Mesenteric fat pad (tissue), 1 donor: ENCODE measurements at places on chromosomes 12 and 14.

DNA sequence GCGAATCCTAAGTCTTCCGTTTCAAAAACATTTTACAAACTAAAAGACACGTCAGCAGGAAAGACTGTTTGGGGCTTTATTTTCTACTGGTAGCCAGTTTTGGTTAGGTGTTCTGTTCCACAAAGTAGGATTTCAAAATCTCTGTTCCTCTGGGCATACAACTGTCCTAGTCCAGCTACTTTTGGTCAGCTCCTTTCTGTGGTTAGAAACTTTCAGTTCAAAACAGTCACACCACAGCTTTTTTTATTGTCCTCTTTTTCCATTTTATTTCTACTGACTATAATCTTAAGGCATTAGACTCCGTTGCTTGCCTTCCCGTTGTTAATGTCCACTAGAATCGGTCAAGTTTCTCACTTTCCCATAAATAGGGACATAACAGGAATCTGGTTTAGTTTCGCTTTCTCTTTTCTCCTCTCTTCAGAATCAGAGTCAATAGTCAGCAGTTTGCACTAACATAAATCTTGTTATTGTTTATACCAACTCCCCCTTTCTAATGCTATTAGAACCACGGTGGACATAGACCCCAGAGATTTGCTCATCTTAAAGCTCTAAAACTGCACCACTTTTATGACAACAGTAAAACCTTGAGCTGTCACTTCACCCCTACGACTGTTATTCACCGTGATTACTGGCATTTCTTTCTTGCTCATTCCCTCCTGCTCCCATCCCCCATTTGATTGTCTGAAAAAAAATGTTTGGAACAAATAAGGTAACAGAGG lies 41.5 kb upstream of the NPAS3 start:
- no peak for DNase-seq

DNA sequence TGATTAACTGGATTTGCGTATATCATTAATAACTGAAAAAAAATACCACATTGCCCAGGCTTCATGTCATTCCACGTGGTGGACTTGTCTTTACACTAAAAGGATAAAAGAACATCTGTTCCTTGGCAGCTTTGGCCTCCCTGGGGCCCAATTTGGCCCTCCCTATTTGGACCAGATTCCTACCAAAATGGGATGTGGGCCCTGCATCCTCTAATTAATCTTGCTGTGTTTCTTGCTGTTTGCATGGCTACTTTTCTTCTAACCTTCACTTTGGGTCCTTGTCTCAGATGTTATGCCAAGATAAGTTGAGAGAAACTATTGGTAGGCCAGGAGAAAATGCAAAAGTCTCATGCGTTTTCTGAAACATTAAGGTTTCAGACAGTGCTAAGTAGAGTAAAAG lies 57.5 kb downstream of the PTHLH start:
- DNase-seq: no peak

GRCh38 chr14:97295108-97295710 lies 498.0 kb downstream of the VRK1 start:
- DNase-seq: no peak

- DNase-seq: no peak
These were observed 34.1 kb downstream of the CHST11 start for GRCh38 chr12:104490850-104491249.

DNA sequence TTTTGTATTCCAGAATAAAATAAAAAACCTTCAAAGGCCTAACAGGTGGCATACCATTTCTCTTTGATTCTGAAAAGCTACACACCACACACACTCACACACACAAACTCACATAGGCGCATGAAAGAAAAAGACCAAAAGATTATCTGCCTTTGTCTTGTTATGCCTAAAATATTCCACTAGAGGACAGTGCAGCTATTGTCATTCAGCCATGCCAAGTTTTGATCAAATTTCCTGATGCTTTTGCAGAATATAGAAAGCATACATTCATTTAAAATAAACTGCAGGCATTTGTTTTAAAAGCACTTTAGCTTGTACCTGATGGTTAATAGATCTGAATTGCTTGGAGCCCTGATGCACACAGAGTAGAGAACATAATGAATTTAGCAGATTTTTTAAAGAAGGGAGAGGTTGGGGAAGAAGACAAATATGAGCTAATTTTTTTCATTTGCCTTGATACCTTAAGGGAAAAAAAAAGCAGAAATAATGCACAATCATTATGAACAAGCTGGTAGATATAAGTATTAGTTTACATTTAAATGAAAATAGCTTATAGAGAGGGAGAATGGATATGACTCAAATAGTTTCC lies 1766.9 kb upstream of the SEL1L start:
- no peak for DNase-seq

- no peak for DNase-seq
These were observed 791 bp downstream of the TMEM233 start for GRCh38 chr12:119594399-119594730.

GRCh38 chr12:130859161-130859560 lies 12.7 kb upstream of the RAN start:
- DNase-seq: no peak

GRCh38 chr12:39867631-39868327 lies 238.1 kb downstream of the SLC2A13 start:
- DNase-seq: no peak

DNA sequence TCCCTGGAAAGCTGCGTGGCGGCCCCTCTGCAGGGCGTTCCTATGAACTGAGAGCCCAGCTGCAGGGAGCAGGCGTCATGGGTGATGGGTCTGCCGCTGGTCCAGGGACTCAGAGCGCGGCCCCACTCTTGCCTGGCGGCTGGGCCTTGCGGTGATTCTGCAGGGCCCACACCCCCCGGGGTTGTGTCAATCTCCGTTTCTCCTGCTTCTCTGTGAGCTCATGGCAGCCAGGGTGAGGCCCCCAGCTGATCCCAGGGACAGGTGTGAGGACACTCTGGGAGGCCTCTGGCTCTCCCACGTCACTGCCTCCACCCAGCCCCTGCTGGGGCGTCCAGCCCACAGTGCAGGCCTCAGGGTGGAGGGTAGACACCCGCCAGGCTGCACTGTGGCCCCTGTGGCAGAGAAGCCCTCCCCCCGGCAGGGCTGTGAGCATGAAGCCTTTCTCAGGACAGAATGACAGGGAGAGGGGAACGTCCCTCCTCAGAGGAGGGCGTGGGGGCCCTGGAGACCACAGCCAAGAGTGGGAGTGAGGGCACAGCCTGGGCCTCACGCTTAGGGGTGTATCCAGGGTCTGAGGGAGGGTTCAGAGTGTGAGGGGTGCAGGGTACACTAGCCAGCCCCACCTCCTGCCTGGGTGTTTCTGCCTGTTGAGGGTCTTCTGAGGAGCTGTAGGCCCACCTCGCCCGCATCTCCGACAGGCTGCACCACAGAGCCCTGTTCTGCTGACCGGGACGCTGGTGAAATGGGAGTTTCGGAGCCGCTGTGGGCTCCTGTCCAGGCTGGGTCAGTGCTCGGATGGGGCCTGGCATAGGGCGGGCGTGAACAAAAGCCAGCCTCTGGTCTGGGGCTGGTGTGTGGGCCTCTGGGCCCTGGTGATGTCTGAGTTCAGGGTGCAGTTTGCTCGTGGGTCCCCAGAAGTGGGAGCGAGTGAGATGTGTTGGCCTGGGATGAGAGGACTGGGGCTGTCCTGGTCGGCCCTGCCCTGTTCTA lies 26.7 kb upstream of the CRIP2 start:
- DNase-seq: no peak

GRCh38 chr12:21451529-21451928 lies 14.1 kb downstream of the PYROXD1 start:
- DNase-seq: no peak

DNA sequence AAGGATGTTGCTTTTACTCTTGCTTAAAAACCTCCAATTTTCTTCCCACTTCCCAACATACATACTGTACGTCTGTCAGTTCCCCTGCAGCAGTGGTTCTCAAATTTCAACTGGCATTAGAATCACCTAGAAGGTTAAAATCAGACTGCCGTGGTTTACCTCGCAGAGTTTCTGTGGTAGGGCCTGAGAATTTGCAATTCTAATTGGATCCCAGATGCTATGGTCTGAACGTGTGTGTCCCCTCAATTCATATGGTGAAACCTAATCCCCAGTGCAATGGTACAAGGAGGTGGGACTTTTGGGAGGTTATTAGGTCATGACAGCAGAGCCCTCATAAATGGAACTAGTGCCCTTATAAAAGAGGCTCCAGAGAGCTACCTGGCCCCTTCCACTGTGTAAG lies 226.9 kb downstream of the CRADD start:
- DNase-seq: no peak

GRCh38 chr12:64080319-64081007 lies 141.6 kb downstream of the KICS2 start:
- DNase-seq: no peak

DNA sequence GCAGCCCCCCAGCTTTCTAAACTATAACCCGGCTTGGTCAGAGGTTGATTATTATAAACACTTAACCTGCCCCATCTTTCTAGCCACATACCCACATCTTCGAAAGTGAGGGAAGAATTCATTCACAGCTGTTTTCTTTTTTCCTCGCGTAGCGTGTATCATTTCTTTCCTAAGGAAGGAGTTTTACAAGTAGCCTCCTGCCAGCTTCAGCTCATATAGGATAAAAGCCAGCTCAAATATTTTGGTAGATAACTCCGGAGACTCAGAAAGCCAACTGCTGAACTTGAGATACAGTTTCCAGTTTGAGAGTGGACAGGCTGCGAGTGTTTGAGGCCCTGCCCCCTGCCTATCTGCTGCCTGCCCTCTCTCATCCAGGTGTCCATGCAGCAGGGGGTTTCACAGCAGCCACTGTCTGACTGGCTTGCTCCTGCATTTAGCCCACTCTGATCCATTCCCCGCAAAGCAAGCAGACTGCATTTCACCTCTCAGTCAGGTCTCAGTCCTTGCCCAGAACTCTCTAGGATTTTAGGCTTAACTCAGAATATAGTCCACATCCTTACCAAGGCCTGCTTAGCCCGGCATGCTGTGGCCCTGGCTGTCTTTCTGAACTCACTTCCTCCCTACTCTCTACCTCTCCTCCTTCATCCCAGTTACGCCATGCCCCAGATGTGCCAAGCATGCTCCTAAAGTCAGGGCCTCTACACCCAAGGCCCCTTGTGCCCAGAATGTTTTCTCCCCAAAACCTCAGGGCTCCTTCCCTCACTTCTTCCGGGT lies 46.9 kb downstream of the EVL start:
- DNase-seq: no peak

DNA sequence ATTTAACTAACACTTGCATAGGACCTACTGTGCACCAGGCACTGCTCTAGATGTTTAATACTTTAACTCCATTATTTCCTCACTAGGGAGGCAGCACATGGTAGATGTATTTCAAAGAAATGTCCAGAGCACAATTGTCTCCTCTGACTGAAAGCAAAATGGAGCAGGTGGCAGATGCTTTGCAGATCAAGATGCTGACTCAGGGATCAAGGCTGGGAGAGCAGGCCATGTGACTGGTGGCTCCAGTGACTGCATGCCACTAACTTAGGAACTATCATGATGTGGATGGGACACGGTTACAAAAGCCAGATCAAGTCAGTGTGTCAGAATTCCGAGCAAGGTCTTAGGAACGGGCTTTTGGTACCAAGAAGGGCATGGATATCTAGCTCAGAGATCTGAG lies 28.2 kb downstream of the SERPINA11 start:
- no peak for DNase-seq

GRCh38 chr14:58794993-58795762 lies 157.4 kb downstream of the DACT1 start:
- no peak for DNase-seq

DNA sequence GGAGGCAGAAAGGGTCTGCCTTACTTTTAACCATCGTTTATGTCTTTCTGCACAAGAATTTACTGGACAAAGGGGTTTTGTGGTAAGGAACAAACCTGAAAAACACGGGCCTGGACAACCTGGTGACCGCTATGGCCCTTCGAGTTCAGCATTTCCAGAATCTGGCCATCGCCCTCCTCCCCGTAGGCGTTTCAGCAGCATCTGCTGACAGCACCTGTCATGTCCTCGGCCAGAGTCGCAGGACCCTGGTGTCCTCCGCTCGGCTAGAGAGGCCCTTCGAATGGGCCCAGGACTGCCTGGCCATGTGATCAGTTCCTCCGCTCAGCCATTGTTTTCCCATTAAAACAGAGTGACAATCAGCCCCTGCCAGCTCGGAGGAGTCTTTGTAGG lies 142.8 kb upstream of the FKBP4 start:
- no peak for DNase-seq

GRCh38 chr12:50111395-50111692 lies 692 bp upstream of the COX14 start:
- DNase-seq: no peak

- DNase-seq: no peak
These were observed 500 bp downstream of the GPR137C start for GRCh38 chr14:52553002-52553670.

GRCh38 chr12:2198542-2198941 lies 145.8 kb downstream of the CACNA1C start:
- DNase-seq: no peak

DNA sequence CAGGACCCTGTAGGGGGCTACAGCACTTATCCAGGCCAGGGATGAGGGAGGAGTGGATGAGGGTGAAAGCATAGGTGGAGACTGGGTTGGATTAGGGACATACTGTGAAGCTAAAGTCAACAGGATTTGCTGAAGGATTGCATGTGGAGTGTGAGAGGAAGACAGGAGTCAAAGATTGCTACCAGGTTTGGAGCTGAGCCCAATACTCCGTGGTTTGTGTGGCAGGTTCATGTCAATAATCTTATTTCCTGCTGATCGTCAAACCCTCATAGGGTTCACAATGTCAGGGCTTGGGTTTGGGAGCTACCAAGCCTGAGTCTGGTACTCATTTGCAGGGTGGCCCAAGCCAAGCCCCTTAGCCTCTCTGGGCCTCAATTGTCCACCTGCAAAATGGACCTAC lies 77.1 kb upstream of the PLXNC1 start:
- DNase-seq: no peak

- no peak for DNase-seq
These were observed 67.1 kb upstream of the BCL2L14 start for GRCh38 chr12:12003609-12004008.

GRCh38 chr12:89333564-89334252 lies 18.6 kb downstream of the DUSP6 start:
- no peak for DNase-seq

DNA sequence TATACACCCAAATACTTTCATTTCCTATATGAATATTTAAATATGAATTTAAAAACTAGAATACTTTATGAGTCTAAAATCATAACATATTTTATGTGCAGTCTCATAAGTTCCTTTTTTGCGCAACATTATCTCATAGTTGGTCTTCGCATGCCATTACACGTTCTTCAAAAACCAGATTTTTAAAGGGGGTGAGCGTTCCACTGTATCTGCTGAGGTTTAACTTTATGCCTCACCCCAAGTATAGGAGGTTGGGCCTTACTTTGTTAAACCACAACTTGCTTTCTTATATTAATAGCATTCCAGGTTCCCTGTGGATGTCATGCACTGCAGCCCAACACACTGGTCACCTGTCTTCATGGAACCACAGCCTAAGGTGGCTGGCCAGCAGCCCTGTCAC lies 118.6 kb downstream of the APAF1 start:
- no peak for DNase-seq

DNA sequence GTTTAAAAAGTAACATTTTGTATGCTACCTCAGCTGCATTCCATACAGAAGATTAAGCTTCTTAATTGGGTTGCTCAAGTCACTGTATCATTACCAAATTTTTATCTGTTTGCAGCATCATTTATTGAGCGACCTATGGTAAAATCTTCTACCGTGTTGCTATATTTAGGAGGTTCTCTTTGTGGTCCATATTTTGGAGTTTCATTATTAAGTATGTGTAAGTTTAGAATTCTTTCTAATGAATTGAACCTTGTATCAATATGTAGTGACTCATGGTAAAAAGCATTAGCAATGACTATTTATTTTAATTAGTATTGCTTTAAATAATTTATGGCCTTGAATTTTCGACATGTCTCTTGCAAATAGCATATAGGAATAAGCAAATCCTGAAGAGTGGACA lies 42.2 kb downstream of the CSRP2 start:
- no peak for DNase-seq
